ENCODE measurements at places on chromosomes 7 and 10. TPM values are rescaled to one million over a fixed set of nuclear protein-coding genes. Genes with fewer than 3 reads are reported as not detected.

DNA sequence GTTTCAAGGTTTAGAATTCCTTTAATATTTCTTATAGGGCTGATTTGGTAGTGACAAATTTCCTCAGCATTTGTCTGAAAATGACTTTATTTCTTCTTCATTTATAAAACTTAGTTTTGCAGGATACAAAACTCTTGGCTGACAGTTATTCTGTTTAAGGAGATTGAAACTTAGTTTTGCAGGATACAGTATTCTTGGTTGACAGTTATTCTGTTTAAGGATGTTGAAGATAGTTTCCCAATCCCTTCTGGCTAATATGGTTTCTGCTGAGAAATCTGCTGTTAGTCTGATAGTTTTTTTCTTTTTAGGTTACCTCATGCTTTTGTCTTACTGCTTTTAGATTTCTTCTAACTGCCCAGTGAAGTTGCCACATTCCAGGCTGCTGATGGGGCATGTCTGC is 186.8 kb downstream of the ITGB1 start:
- no peak for DNase-seq

DNA sequence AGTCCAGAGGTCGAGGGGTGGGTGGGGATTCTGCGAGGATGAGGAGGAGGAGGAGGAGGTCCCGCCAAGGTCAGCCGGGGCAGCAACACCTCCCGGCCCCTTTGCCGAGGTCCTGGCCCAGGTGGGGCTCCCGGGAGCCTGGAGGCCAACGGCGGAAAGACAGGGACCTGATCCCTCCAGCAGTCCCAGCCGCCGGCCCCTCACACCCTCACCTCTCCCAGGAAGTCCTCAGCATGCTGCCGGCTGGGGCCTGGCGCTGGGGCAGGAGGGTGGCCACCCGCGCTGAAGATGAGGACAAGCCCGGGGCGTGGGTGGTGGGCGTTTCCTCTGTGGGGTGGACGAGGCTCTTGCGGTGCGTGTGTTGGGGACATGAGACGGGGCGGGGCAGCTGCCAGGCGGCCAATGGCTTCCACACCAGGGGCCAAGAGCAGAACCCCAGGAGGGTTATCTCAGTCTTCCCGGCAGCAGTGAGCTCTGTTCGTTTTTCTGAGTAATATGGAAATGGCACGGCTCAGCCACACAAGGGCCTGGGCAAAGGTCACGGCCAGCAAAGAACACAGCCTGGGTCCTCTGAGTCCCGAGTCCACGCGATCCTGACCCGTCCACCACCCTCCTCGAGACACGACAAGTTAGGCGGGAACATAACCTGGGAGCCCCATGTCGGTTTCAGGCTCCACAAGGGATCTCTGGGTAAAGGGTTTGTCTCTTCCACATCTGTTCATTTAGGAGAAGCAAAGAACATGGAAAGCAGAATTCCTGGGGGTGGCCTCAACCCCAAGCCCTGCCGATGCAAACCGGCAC is 82.9 kb upstream of the PDGFA start:
- peak; percentile 67 for DNase-seq

GRCh38 chr10:99421233-99421739 is 9.1 kb downstream of the GOT1 start:
- no peak for DNase-seq

DNA sequence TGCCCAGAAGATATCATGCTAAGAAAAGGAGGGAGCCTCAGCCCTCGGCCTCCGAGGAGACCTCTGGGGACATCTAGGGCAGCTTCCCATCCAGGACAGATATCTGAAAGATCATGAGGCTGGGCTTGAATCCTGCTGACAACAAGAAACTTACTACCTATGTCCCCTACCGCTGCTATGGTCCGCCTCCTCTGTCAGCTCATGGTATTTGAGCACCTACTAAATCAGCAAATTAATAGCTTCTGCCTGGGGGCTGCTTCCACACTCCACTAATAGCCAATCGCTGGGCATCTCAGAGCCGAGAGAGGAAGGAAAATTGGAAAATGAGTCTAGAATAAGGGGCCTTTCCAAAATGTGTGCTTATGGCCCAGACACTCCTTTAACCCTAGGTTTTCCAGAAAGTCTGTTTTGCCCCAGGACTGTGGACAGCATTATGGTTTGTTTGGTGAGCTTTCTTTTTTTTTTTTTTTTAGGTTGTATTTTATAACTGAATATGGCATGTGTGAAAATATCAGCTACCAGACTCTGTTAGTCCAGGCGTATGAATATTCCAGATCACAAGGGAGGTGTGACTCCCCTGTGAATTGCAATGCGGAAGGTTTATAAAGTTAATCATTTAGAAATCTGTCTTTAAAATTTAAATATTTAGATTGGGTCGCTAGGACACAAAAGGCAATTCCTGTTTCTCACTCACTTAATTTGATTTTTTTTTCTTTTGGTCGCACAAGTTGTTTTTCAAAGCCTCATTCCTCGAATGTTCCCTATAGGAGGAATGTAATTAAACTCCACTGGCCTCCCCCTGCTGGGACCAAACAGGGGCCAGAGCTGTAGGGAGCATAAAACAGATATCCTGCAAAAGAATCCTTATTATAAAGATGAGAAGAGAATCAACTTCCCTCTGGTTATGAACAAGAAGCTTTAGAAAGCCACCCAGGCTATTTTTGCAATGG is 89.4 kb downstream of the PARP12 start:
- DNase-seq: no peak

DNA sequence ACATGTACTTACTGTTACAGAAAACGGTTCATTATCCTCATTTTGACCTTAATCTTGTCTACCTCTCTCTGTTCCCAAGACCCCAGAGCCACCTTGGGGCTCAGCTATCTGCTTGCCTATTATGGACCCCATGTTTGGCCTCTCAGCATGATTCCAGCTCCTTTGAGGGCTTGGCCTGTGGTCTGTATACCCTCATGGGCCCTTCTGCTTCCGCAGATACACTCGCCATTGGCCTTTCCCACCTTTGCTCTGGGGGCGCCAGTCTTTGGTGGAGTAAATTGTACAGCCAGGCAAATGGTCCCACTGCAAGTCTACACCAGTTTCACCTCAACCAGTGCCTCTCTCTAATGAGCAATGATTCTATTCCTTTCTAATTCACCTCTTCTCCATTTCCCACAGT is 109.2 kb upstream of the ZNF746 start:
- DNase-seq: no peak

CPVL gene
- 23.7 TPM for total RNA-seq

DNA sequence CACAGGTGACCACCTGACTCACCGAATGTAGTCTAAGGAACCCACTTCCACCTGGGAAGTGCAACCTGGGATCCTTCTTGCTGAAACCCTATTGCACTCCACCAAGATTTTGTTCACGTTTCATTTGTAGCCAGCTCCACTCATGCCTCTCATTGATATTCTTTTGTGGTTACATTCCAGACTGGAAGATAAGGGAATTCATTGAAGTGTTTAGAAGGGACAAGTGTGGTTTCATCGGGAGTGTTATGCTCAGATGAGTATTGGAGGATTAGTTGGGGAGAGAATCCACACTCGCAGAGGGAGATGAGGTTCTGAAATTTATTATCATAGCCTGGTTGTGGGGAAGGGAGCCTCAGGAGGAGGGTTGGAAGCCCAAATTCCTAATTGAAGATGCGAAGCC is 320.4 kb downstream of the KCNMA1 start:
- DNase-seq: no peak

DNA sequence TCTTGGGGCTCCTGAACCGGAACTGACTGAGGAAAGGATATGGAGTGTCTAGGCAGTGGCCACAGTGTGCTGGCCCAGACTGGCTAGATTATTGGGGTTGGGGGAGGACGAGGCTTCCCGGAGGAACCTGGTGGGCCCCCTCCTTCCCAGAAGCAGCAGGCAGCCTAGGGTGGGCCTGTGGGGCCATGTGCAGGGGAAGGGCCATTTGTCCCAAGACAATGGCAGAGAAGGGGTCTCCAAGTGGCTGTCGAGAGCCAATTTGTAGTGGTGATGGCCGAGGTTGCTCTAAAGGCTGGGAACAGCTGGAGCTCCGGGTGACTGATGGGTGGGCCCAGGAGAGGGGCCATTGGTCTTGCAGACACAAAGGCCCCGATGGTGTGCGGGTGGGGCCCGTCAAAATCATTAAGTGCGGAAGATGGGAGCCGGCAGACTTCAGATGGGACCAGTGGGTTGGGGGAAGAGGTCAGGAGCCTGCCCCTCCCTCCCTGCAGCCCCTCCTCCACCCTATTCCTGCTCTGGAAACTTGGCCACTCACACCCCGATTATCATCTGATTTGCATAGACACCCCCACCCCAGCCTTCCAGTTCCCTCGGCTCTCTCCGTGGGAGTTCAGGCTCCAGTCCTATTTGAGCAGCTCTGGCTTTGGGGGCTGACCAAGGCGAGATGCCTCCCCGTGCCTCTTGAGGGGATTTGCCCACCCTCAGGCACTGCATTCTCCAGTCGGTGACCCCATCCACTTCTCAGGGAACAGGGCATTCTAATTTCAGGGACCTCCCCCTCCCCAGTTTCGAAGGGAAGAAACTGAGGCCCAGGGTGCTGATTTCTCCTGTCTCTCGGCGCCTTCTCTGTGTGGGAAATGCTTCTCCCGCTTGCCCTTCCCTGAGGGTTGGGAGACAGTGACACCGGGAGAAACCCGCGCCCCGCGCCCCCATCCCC is 36.0 kb upstream of the PAX2 start:
- no peak for DNase-seq

KLF14 gene
- not detected for total RNA-seq

- no peak for DNase-seq
Observed at GRCh38 chr10:129396021-129396722, 70.9 kb upstream of the MGMT start.

ATOH7 gene
- total RNA-seq: not detected

DNA sequence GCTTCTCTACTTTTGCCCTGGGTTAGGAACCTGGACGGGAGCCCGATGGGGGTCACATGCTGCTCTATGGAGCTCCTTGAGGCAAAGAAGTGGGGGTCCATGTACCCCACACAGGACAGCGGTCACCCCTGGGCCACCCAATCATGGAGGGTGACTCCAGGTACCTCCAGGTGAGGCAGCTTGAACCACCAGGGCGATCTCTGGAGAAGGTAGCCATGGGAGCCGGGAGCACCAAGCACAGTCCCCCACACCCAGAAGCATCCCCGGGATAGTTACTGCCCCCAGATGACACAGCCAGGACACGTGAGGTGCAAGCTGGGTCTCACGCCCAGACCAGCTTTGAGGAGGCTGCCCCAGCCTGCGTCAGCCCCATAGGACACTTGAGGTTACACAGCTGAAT is 58.4 kb downstream of the C10orf143 start:
- no peak for DNase-seq

DNA sequence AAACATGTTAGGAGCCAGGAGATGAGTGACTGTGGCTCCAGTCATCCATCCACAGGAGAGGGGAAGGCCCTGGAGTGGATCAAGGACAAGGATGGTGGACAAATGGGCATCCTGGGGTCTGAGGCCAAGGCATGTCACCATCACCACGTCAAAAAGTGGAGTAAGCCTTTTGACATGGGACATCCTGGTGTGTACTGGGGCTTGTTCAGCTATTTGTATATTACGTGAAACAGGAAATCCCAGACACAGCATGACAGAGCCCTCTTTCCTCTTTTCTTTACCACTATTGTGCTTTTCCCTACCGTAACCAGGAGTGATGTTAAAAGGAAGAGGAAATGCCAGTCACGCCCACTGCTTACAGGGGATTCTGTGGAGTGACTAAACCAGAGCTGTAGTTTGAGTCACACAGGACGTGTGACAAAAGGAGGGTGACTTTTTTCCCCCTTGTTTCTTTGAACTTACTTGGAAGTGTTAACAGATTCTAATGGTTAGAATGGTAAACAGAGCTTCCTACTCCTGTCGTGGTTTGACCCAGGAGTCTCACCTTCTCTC is 15.4 kb downstream of the ACSL5 start:
- DNase-seq: no peak

DNA sequence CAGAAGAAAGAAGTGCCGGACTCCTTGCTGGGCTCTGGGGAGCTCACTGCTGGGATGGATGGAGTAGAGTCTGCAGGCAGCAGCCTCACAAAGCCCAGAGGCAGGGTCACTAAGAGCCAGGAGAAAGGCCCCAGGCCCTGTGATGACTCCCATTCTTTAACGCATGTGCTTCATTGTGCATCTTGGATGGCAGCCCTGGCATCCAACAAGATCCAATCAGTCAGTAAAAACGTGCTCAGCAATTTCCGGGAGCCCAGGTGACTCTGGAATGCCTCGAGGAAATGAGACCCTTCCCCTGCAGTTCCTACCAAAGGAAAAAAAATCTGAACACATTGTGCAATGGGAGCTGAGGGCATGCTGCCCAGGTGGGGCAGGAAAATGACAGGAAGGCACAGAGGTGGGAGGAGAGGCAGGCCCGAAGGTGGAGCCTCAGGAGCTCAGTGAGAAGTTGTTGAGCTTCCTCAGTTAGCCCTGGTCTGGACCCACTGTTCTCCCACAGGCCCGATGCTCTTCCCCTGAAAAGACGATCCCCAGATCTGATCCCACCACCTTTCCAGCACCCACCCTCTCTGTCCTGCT is 60.7 kb upstream of the TMEM72 start:
- no peak for DNase-seq

SPDYE16 gene
- not detected for total RNA-seq

GRCh38 chr7:130463553-130464434 is 23.0 kb upstream of the CEP41 start:
- no peak for DNase-seq

RBP3 gene
- total RNA-seq: not detected

GRCh38 chr10:49742683-49743463 is 19.2 kb downstream of the OGDHL start:
- DNase-seq: no peak

DNA sequence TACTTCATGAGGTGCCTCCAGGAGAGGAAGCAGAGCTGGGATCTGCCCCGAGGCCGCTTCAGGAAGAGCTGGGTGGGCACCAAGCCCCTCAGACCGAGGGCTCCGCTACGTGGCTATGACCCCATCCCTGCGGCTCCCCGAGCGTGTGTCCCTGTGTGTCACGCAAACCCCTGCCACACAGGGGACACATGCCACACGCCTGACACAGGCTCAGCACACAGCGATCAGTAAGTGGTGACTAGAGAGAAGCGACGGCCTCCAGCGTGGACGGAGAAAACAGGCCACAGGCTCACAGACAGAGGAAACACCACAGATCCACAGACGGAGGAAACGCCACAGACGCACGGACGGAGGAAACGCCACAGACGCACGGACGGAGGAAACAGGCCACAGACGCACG is 18.5 kb downstream of the DIP2C start:
- DNase-seq: no peak

SEC31B gene
- total RNA-seq: 19.4 TPM

C7orf57 gene
- total RNA-seq: not detected

GRM8 gene
- 0.55 TPM for total RNA-seq

- no peak for DNase-seq
Observed at GRCh38 chr7:3063016-3063753, 19.5 kb upstream of the CARD11 start.
